ENCODE measurements at places on chromosomes 2 and 18. TPM values are rescaled to one million over a fixed set of nuclear protein-coding genes. Genes with fewer than 3 reads are reported as not detected.

Gene SCN9A
- 2.6 TPM for total RNA-seq

Gene LAMA1
- total RNA-seq = 0.32 TPM

Gene RNF125
- 0.30 TPM for total RNA-seq

Gene ESPNL
- total RNA-seq = not detected

Gene RGPD4
- total RNA-seq = not detected

Gene TPO
- not detected for total RNA-seq

Gene CYP1B1
- total RNA-seq = under 0.01 TPM

Gene CYP27A1
- total RNA-seq = 18.2 TPM

Gene DQX1
- total RNA-seq = not detected

Gene ANKRD36
- 78.0 TPM for total RNA-seq

Gene SERPINB4
- under 0.01 TPM for total RNA-seq

Gene PSMA8
- total RNA-seq = not detected

Gene ALLC
- total RNA-seq = not detected

Gene CBLN2
- total RNA-seq = 5.9 TPM
